ENCODE measurements at places on chromosomes 2 and 18. TPM values are rescaled to one million over a fixed set of nuclear protein-coding genes. Genes with fewer than 3 reads are reported as not detected.

DNA sequence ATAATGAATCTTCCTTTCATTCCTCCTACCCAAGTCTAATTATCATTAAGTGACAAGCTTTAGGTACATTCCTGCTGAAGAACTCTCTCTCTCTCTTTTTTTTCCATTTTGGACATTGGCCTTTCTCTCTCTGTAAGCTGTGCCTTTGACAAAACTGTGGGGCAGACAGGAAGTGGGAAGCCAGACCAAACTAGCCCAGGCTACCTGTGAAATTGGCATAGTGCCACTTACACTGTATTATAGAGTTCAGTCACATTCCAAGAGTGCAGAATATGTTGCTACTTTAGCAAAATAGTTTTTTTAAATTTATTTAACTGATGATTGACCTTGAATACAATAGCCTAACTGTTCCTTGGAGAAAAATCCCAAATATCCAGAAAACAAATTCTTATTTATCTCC lies 381.5 kb upstream of the ETAA1 start:
- no peak for DNase-seq
- H3K4me3 ChIP-seq = no peak overlapping the region
- H3K36me3 ChIP-seq = no peaks in the 10 kb centered on the region
- H3K4me1 ChIP-seq = no peaks in the 10 kb centered on the region
- H3K27ac ChIP-seq = no peak overlapping the region
- no peaks in the 10 kb centered on the region for H3K27me3 ChIP-seq

Gene ALPP
- total RNA-seq = not detected

DNA sequence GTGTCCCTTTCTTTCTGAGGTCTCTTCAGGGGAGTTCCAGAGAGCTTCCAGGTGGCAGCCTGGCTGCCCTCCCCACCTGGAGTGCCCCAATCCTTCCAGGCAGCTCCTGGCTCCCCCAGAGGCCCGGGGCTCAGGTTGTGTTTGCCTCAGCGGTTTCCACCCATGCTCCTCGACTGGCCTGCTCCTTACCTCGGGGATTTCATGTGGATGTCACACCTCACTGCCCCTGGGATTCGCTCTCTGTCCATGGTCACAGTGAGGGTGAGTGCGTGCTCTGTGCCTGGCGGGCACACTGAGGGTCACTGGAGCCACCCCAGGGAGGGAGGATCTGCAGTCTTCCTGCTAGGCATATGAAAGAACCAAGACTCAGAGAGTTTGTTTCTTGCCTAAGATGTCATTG lies 2.1 kb upstream of the TOGARAM2 start:
- no peak overlapping the region for H3K4me3 ChIP-seq
- H3K27me3 ChIP-seq = no peaks in the 10 kb centered on the region
- DNase-seq = no peak
- H3K27ac ChIP-seq = no peak overlapping the region
- H3K36me3 ChIP-seq = no peaks in the 10 kb centered on the region

GRCh38 chr2:234334151-234334550 lies 162.7 kb downstream of the ARL4C start:
- peaks cover 15% of the 10 kb centered on the region for H3K4me1 ChIP-seq
- H3K4me3 ChIP-seq = no peak overlapping the region
- H3K36me3 ChIP-seq = no peaks in the 10 kb centered on the region
- H3K27me3 ChIP-seq = no peaks in the 10 kb centered on the region

DNA sequence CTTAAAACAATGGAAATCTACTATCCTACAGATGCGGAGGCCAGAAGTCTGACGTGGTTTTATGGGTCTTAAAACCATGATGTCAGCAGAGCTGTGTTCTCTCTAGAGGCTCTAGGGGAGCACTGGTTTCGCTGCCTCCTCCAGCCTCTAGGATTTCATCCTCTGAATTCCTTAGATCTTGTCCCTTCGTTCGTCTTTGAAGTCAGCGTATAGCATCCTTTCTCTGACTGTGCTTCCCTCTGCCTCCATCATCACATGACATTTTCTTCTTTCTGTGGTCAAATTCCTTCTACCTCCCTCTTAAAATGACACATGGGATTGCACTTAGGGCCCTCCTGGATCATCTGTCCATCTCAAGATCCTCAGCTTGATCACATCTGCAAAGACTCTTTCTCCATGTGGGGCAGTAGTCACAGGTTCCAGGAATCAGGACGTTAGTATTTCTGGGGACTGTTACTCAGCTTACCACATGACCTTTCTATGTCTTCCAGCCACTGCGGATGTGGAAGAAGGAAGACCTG lies 22.7 kb upstream of the NCK2 start:
- no peak for DNase-seq
- H3K4me3 ChIP-seq = no peak overlapping the region

Gene GLI2
- 0.27 TPM for total RNA-seq

Gene INHBB
- 3.1 TPM for total RNA-seq

GRCh38 chr2:17299891-17300540 lies 218.2 kb downstream of the RAD51AP2 start:
- H3K4me3 ChIP-seq = no peak overlapping the region
- H3K4me1 ChIP-seq = no peaks in the 10 kb centered on the region
- H3K27me3 ChIP-seq = no peaks in the 10 kb centered on the region
- H3K36me3 ChIP-seq = no peaks in the 10 kb centered on the region
- DNase-seq = no peak

Gene MC2R
- not detected for total RNA-seq

Gene CFAP53
- total RNA-seq = 1.4 TPM

DNA sequence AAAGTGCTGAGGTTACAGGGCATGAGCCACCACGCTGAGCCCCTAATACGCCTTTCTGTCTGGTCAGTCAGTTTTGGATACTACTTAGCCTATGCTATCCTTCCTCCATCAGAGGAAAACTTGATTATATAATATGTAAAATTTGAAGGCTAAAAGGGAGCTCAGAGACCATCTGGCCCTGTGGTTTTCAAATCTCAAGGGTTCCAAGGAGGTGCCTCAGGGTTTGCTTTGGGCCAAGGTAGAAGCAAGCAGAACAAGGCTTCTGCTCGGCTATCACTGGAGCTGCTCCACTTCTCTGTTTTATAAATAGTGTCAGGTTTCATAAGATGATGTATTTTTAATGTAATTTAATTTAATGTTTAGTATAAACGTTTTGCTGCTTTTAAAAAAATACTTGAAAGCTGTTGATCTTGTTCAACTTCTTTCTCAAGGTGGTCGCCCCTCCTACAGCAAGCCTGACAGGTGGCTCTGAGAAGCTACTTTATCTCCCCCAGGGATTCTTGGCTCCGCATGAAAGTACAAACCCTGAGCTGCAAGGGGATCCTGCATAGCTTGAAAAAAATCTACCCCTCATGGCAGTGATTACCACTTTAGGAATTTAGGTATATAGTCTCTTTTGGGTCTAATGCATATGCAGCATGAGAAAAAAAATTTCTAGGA lies 290.3 kb downstream of the CNTNAP5 start:
- no peaks in the 10 kb centered on the region for H3K36me3 ChIP-seq
- no peak overlapping the region for H3K4me3 ChIP-seq
- no peak for DNase-seq
- H3K27me3 ChIP-seq = no peaks in the 10 kb centered on the region
- no peak overlapping the region for H3K27ac ChIP-seq

DNA sequence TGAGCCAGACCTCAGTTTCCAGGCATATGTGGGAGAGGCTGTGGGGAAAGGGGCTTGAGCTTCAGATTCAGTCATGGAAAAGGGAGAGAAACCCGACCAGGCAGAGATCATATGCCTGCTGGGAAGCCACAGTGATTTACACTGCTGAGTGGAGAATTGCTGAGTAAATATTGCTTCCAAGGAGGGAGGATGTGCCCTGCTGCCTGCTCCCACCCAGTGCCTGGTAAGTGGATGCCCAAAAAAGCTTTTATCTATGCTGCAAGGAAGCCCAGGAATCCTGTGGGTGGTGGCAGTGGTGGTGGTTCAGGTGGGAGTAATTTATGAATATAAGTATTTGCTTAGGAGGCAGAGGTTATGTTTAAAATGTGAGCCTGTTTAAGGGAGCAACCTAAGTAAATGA lies 39.5 kb downstream of the INO80C start:
- peaks cover 2% of the 10 kb centered on the region for H3K4me1 ChIP-seq
- peak overlapping the region; percentile 42 for H3K27ac ChIP-seq
- DNase-seq = no peak
- no peaks in the 10 kb centered on the region for H3K36me3 ChIP-seq

GRCh38 chr2:226916669-226917068 lies 80.8 kb downstream of the RHBDD1 start:
- no peaks in the 10 kb centered on the region for H3K36me3 ChIP-seq
- no peak for DNase-seq
- H3K27ac ChIP-seq = no peak overlapping the region
- no peaks in the 10 kb centered on the region for H3K27me3 ChIP-seq

Gene MPHOSPH10
- 33.7 TPM for total RNA-seq

Gene TFCP2L1
- 1.3 TPM for total RNA-seq

DNA sequence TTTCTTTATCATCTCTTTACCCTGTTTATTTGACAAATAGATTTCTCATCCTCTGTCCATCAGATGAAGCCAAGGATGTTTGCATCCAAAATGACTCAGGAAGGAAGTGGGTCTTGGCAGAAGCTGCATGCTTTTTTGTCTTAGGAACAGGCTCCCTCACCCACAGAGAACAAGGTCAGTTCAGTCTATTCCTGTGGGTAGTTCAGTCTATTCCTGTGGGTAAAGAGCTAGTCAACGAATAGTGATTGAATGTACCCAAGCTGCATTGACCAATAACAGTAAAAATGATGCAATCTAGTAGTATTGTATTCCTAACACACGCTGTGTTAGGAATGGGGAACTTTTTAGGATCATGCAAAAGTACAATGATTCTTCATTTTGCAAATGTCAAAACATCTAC lies 290.8 kb upstream of the TANK start:
- H3K4me1 ChIP-seq = no peaks in the 10 kb centered on the region
- H3K36me3 ChIP-seq = no peaks in the 10 kb centered on the region
- no peak overlapping the region for H3K27ac ChIP-seq
- DNase-seq = peak; percentile 31
- no peak overlapping the region for H3K4me3 ChIP-seq
- H3K27me3 ChIP-seq = no peaks in the 10 kb centered on the region

GRCh38 chr2:30229596-30229995 lies 1.7 kb upstream of the LBH start:
- peaks cover 27% of the 10 kb centered on the region for H3K27me3 ChIP-seq
- H3K27ac ChIP-seq = no peak overlapping the region
- no peak for DNase-seq
- no peaks in the 10 kb centered on the region for H3K36me3 ChIP-seq

DNA sequence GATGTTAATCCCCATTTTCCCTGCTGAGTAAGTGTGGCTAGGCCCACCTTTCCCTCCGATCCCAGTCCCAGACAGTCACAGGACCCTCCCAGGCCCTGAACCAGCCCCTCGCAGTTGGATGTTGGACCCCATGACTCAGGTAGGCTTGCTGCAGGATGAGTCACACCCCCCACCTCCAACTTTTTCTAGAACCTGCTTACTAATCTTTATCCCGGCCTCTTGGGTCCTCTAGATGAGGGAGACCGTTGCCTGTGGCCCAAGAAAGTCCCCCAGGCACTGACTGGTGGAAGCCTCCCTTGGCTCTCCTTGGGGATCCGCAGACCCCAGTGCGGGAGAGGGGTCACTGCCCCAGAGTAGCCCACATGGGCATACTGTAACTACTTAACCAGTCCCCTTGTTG lies 98.5 kb downstream of the SMAD7 start:
- no peak overlapping the region for H3K4me3 ChIP-seq
- DNase-seq = no peak
- H3K36me3 ChIP-seq = no peaks in the 10 kb centered on the region

- no peaks in the 10 kb centered on the region for H3K27me3 ChIP-seq
- no peak overlapping the region for H3K4me3 ChIP-seq
- no peak for DNase-seq
- no peaks in the 10 kb centered on the region for H3K4me1 ChIP-seq
Measured at GRCh38 chr18:28108254-28108653, 68.7 kb downstream of the CDH2 start.
